SHP77 treated with DMSO at 0.1 percent for 48 hours (cell line): ENCODE measurements at places on chromosomes 3 and 15.

DNA sequence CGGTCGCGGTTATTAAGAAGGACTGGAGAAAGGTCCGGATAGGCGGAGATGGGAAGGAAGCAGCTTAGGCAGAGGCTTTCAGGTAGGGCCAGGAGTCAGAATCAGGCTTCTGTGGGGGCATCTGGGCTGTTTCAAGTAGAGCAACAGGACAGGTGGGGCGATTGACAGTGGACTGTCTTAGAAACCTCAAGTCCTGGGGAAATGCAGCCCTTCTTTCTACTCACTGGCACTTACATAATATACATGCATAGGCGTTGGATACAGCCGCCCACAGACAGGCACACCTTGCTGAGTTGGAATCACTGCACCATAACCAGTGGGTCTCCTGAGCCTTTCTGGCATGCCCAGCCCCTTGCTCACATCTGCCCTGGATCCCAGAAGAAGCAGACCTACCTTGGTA is 730 bp downstream of the MYD88 start:
- DNase-seq: no peak

DNA sequence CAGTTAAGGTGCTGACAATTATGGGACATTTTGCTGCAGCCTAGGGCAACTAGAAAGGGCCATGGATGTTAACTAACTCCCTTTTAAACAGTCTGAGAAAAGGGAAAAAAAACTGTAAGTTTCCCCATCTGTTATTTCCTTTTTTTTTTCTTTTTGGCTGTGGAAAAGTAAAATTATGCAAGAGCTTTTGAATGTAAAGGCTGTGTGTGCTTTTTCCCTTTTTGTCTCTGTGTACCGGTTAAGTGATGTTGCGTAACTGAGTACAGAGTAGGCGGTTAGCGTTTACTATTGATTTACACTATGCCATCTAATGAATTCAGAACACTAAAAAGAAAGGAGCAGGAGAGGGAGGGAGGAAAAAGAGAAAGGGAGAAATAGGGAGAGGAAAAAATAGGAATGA is 403.6 kb downstream of the TIGIT start:
- DNase-seq: no peak

GRCh38 chr3:133479895-133480669 is 80.2 kb downstream of the BFSP2 start:
- DNase-seq: no peak

- DNase-seq: no peak
Observed at GRCh38 chr3:58492494-58492905, 604 bp downstream of the KCTD6 start.

DNA sequence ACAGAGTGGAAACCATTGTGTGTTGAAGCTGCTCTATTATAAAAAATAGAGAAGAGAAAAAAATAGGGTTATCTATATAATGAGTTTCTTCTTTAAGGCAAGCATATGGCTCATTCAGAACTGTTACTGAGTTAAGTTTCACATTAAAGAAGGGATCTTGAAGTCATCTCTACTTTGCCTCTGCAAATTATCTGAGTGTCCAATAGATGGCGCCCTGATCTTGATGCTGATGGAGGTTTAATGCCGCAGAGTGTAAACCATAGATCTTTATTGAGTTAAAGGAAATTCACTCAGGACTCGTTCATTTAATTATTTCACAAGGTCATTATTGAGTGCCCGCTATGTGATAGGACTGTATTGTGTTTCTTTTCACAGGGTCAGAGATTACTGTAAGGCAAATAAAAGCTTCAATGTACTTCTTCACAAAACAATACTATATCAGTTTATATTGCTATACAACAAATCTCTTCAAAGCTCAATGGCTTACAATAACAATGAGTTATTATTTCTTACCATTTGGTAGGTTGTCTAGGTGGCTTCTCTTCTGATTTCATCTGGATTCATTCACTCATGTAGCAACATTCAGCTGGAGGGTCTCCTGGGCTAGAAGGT is 171.4 kb downstream of the NSUN3 start:
- DNase-seq: no peak

- no peak for DNase-seq
Observed at GRCh38 chr3:44074181-44074580, 167.5 kb upstream of the TOPAZ1 start.

- DNase-seq: no peak
Observed at GRCh38 chr3:125154800-125155269, 57.7 kb downstream of the SLC12A8 start.

DNA sequence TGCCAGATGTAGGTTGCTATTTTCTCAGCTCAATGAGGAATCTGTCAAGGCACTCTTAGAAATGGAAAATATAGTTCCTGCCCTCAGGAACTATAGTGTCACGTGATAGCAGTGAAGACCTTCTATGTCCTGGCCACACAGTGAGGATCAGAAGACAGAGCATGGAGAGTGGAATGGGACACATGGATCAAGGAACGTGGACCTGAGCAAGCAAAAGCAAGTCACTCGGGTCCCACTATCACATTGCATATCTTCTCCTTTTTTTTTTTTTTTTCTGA is 21.2 kb downstream of the SMAD3 start:
- no peak for DNase-seq
